ENCODE measurements at places on chromosomes 4 and X. TPM values are rescaled to one million over a fixed set of nuclear protein-coding genes. Genes with fewer than 3 reads are reported as not detected.

PRKG2 gene
- 15.0 TPM for total RNA-seq

SSX5 gene
- total RNA-seq, result not detected

SCRG1 gene
- total RNA-seq, result 0.10 TPM

DNA sequence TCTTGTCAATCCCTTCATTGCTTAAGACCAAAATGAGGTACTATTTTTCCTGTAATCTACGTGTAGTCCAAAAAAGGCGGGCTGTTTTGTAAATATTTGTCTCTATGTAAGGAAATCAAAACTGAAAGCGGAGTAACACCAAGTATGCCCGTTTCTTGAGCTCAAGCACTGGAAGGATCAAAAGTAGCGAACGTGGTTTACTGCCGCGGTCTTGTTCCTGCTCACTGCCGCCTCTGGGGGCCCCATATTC, 71.5 kb downstream of the AFF1 start:
- peak; percentile 94 for DNase-seq

- no peak for DNase-seq
These were observed 4.3 kb downstream of the PGRMC1 start for GRCh38 chrX:119240356-119240755.

DNA sequence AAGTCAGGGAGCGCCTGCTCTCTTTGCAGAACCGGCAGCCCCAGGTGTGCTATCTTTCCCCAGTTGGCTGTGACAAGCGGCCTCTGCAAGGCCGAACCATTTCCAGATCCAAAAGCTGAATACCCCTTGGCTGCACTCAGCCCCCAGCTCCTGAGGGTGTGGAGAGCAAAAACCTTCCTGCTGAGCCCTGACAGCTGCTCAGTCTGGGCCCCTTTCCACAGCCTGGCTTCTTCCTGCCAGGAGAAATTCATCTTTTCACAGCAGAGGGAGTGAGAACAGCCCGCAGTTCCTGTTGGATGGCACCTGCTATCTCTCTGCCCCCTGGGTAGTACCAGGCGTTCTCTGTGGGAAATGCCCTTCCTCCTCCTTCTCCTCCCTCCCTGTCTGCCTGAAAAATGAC, 78.4 kb downstream of the DRD5 start:
- DNase-seq, result no peak

DNA sequence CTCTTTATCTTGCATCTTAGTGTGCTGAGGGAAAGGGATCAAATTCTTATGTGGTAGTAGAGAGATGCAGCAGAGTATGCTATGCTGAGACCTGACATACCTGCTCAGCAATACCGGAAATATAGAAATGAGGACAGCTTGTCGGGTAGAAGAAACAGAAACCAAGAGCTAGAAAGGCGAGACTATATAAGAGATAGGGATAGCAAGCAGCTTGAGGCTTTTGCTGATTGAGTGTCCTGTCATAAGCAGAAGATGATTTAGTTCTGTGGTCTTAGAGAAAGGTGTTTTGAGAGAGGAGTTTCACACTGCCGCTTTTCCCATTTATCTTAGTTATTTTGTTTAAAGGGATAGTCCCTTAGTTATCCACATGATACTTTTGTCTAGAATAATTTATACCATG, 31.7 kb downstream of the USP9X start:
- DNase-seq, result no peak

DNA sequence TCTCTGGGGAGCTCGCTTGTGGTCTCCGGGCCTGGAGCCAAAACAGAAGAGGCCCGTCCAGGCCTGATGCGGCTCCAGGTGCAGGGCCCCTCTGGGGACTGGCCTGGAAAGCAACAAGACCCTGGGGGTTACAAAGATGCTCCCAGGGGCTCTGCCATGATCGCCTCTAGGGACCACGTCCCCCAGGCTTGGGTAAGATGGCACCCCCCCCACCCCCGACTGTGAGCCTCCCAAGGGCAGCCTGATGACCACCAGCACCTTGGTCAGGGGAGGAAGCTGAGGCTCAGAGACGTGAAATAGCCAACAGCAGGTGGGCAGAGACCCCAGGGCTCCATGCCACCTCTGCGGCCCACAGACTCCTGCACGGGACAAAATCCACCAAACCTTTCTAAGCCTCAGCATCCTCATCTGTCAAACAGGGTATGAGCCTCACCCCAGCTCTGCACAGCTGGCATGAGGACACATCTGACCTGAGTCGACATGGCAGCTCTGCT, 25.4 kb downstream of the C4orf50 start:
- no peak for DNase-seq

GRCh38 chr4:137754652-137755471, 222.6 kb upstream of the PCDH18 start:
- DNase-seq, result peak; percentile 75

DNA sequence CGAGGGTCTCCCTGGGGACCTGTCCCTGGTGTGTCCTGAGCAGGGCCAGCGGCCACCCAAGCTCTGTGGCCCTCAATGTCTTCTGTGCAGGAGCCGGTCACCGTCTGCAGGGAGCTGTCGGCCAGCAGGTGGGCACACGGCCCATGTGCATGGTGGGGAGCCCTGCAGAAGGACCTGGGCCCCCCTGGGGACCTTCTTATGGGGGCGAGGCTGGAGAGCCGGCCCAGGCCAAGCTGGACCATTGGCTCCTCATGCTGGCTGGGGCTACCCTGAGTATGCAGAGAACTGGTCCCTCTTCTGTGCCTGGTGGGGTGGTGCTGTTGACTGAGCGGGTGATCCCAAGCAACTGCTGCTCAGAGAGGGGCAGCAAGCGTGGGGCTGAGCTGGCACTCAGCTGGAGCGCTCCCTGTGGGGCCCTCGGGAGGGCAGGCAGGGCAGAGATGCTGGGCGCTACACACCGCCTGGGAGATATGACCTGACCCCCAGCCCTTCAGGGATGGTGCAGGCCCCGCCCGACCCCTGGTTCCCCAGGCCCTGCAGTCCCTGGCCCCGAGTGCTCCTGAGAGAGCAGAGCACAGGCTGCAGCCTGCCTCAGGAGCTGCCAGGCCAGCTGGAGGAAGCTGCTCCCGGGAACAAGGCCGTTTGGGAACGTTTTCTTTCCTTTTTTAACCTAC, 14.8 kb downstream of the NAT8L start:
- DNase-seq, result no peak

Measured in skin of body (tissue), 3 donors.